GM12878 (cell line): ENCODE measurements at places on chromosomes 5 and 9. TPM values are rescaled to one million over a fixed set of nuclear protein-coding genes. Genes with fewer than 3 reads are reported as not detected.

The ZNF883 gene
- total RNA-seq, result 0.18 TPM in 1 of 2 replicates, not detected in the other

The MZB1 gene
- 200 and 218 TPM in 2 replicates for total RNA-seq

The CMYA5 gene
- total RNA-seq, result 0.13 TPM in 2 replicates

The TMEM252 gene
- not detected in 2 replicates for total RNA-seq

DNA sequence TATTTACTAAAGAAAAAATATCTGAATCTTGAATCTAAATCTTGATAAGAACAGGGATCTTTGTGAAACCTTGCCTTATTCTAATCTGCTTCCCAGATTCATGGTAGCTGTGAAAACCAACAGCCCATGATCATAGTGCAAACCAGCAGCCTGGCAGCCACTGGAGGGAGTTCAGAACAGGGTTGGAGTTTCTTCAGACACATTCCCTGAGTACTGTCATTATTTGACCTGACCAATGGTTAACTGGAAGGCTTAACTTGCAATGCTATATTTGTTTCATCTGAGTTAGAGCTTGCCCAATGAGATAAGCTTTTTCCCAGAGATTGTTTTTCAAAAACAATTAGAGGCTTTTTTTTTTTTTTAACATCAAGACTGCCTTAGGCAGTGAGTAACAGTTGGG lies 47.8 kb downstream of the LOX start:
- peaks cover 1% of the 10 kb centered on the region; the same call in 1 of the 2 replicates for H3K36me3 ChIP-seq
- no peaks in the 10 kb centered on the region for H3K4me1 ChIP-seq
- no peak overlapping the region for H3K27ac ChIP-seq
- H3K27me3 ChIP-seq, result no peaks in the 10 kb centered on the region

GRCh38 chr5:80122579-80122978 lies 87.4 kb downstream of the THBS4 start:
- no peak overlapping the region for H3K4me3 ChIP-seq
- no peaks in the 10 kb centered on the region for H3K36me3 ChIP-seq
- peaks cover 28% of the 10 kb centered on the region for H3K4me1 ChIP-seq
- H3K27me3 ChIP-seq, result no peaks in the 10 kb centered on the region
- DNase-seq, result no peak

DNA sequence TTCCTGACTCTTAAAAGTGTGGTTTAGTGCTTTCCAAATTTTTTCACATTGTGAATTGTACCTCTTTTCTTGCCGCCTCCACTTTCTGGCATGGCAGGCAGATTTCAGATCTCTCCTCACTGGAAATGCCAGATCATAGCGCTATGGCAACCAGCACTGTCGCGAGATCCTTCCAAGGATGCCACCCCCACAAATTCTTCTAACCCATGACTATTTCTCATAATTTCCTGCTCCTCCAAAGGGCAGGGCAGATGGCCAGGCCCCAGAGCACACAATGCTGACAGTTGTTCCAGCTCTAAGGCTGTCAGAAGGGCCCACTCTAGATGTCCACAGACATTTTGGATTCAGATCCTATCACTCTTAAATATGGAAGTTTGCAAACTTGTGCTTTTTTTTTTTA lies 446.2 kb upstream of the RIOK2 start:
- H3K4me3 ChIP-seq, result no peak overlapping the region

- no peaks in the 10 kb centered on the region for H3K27me3 ChIP-seq
- 0 out of 2 replicates have a peak overlapping the region, but pooled peaks have one; percentile 44 for H3K4me3 ChIP-seq
- DNase-seq, result peak; percentile 95
- peaks cover 46% of the 10 kb centered on the region for H3K4me1 ChIP-seq
Measured at GRCh38 chr5:111254613-111255012, 30.4 kb downstream of the CAMK4 start.

GRCh38 chr9:78806492-78807160 lies 509.7 kb downstream of the PSAT1 start:
- H3K4me1 ChIP-seq, result no peaks in the 10 kb centered on the region
- H3K27me3 ChIP-seq, result no peaks in the 10 kb centered on the region
- no peaks in the 10 kb centered on the region for H3K36me3 ChIP-seq

DNA sequence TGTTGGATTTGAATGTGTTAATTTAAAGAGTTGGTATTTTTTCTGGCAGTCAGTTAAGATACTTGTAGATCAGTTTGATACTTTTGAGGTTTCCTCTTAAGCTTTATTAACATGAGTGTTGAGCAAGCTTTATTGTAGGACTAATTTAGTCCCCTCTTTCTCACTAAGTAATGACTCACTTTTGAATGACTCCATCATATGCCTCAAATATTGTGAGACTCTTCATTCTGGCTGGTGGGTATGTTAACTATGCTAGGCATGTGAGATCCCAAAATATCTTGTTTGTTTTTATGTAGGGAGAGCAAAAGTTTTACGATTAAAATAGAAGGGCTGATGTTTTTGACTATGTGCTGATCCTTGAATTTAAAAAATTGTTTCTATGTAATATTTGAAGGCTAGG lies 355.7 kb downstream of the IZUMO3 start:
- no peak overlapping the region for H3K4me3 ChIP-seq
- H3K27me3 ChIP-seq, result no peaks in the 10 kb centered on the region
- H3K36me3 ChIP-seq, result no peaks in the 10 kb centered on the region
- no peaks in the 10 kb centered on the region for H3K4me1 ChIP-seq
- H3K27ac ChIP-seq, result no peak overlapping the region

DNA sequence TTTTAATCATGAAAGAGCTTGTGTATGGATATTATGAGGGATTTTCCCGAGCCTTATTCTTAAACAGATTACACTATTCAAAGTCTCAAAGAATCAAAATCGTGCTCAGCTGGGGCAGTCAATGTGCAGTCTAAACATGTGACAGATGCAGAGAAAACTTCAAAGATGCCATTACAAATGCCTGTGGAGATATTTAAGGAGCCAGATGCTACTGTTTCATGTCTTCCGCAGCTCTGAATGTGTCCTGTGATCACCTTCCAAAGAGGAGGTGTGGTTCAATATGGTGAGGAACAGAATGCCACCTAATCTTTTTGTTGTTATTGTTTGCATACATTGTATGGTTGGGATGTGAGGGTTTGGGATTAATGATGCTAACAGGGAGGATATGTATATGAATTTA lies 593.3 kb upstream of the ARRDC3 start:
- no peaks in the 10 kb centered on the region for H3K27me3 ChIP-seq
- H3K36me3 ChIP-seq, result no peaks in the 10 kb centered on the region
- no peak overlapping the region for H3K27ac ChIP-seq
- H3K4me3 ChIP-seq, result no peak overlapping the region
- no peak for DNase-seq
- H3K4me1 ChIP-seq, result no peaks in the 10 kb centered on the region

GRCh38 chr9:105658351-105658750 lies 3.9 kb upstream of the TAL2 start:
- no peak for DNase-seq
- no peak overlapping the region for H3K4me3 ChIP-seq

GRCh38 chr5:83340511-83340918 lies 131.0 kb upstream of the VCAN start:
- H3K36me3 ChIP-seq, result no peaks in the 10 kb centered on the region
- H3K27ac ChIP-seq, result no peak overlapping the region
- H3K27me3 ChIP-seq, result no peaks in the 10 kb centered on the region
- no peak overlapping the region for H3K4me3 ChIP-seq
